ENCODE measurements at places on chromosomes 12 and 14.

- DNase-seq: no peak
Measured at GRCh38 chr12:30046376-30046775, 262.6 kb upstream of the TMTC1 start.

- no peak for DNase-seq
Measured at GRCh38 chr12:90085494-90086274, 377.0 kb upstream of the ATP2B1 start.

GRCh38 chr12:66915306-66915904 lies 236.5 kb upstream of the GRIP1 start:
- DNase-seq: no peak

DNA sequence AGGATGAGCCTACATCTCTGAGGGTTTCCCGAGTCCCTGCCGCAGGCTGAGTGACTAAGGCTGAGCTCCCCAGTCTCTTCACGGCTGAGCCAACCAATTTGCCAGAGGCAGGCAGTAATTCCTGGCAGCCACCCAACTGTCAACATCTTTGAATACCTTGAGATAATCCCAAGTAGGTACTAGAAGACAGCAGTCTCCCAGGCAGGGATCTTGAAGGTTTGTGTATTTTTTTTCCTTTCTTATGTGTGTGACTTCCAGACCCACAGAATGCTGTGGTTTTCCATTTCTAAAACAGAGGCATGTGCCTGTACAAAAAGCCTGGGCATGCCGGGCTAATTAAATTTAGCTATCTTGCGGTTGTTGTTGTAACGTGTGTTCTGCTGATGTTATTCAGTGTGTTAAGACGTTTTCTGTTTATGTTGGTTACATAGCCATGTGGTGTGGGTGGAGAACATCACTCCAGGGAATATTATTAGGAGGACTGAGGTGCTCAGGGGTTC lies 155.5 kb downstream of the ANO2 start:
- DNase-seq: no peak

GRCh38 chr12:106428384-106428783 lies 70.8 kb downstream of the POLR3B start:
- no peak for DNase-seq

GRCh38 chr14:44626423-44626822 lies 119.3 kb upstream of the FSCB start:
- DNase-seq: no peak

GRCh38 chr14:105091517-105092170 lies 26.4 kb upstream of the GPR132 start:
- DNase-seq: no peak
